Activated gamma-delta T cell treated with Interleukin-2 at 50 U/mL for 16 hours (primary cell): ENCODE measurements at places on chromosomes 16 and 17.

- DNase-seq: no peak
Observed at GRCh38 chr17:14772776-14773175, 471.9 kb downstream of the HS3ST3B1 start.

DNA sequence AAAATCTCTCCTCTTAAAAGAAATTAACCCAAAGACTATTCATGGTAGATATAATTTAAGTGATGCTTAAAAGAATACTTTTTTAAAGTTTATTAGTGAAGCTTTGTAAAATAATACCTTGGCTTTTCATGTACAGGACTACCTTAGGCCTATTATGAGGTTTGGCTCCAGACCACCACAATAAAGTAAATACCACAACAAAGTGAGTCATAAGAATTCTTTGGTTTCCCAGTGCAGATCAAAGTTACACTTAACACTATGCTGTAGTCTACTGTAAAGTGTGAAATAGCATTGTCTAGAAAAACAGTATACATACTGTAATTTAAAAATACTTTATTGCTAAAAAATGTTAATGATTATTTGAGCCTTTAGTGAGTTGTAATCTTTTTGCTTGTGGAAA, 31.7 kb downstream of the CLTC start:
- no peak for DNase-seq

DNA sequence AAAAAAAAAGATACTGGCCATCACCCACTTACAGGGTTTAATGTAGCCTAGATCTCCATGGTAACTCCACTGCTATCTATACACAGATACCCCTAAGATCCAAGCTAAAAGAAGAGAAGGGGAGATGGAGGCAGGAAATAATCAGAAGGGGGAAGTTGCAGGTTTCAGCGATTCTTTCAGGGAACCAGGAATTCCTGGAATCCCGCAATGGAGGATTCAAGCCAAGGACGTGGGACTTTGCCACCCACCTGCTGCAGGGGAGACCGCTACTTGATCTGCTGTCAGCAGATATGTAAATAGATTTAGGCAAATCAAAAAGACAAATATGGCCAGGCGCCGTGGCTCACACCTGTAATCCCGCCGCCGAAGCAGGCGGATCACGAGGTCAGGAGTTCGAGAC, 121.1 kb downstream of the AIPL1 start:
- DNase-seq: no peak

- no peak for DNase-seq
Observed at GRCh38 chr16:54928016-54928356, 2.7 kb upstream of the IRX5 start.
